ENCODE measurements at places on chromosomes 2 and 18.

DNA sequence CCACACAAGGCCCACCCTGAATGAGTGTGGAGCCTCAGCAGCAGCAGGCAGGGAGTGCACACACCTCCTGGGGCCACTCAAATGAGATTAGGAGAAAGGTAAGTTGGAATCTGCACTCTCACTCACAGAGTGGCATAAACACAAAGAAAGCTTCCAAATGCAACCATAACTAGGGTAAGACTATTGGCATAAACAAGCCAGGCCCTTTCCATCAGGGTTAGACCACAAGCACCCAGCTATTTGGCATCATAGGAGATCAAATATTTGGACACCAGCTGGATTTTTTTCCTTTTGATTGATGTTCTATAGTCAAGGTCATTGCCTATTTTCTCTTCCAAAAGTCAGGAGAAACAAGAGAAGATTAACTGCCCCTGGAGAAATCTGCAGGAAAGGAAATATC, 471.5 kb downstream of the TXNL1 start:
- DNase-seq: no peak

DNA sequence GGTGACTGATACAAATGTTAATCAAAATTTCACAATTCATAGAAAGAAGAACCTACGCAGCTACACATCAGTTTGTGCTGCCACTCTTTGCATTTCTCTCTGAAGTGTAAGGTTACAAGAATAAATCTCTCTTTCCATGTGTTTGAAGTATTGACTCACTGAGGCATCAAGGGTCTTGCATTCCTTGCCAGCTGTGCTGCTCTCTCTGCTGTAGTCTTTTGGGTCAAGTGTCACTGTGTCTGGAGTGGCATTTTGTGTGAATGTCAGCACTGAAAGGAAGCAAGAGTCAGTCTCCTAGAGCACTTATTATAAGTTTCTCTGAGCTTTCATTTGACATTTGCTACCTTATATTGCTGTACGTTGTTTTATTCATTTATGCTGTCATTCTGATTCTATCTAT, 1696.1 kb upstream of the LRRTM1 start:
- DNase-seq: no peak

DNA sequence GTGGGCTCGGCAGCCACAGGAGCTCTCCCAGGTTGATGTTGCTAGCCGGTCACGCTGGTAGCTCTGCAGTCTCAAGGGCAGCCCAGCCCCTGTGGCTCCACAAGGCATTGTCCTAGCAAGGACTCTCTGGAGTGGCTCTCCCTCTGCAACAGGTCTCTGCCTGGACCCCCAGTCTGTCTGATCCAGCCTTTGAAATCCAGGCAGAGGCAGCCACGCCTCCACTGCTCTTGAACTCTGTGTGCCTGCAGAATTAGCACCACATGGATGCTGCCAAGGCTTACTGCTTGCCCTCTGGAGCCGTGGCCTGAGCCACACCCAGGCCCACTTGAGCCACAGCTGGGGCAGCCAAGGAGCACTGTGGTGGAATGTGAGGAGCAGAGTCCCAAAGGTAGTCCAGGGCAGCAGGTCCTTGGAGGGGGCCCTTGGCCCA, 43.0 kb upstream of the FAHD2A start:
- no peak for DNase-seq

DNA sequence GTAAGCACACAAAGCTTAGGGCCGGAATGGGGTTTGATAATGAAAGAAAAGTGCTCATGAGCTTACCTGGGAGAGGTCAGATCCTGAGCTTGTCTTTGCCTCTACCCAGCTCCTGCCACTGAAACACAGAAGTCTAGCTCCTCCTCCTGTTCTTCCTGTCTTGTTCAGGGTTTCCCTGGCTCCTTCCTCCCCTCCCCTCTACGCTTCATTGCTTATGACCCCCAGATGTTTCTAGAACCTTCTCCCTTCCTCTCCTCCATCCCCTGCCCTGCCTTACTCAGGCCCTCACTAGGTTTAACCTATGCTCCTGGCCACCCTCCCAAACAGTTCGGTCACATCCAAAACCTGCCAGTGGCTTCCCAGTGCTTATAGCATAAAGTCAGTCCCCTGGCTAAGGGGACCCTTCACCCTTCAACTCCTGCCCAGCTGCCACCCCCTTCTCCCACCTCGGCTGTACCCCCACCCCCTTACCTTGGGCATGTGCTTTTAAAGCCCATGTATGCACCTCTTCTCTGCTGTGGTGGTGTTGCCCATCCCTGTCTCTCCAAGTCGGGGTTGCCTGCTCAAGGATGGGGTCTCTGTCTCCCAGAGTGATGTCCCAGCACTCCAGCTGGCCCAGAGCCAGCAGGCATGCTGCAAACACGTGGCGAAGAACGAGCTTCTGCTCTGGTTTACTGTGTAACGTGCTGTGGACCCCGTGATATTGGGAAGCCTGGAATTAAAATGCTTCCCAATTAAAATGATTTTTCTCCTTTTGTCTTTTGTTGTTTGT, 233.6 kb downstream of the TPGS2 start:
- no peak for DNase-seq

- no peak for DNase-seq
Observed at GRCh38 chr2:46716927-46717326, 198.7 kb downstream of the MCFD2 start.

DNA sequence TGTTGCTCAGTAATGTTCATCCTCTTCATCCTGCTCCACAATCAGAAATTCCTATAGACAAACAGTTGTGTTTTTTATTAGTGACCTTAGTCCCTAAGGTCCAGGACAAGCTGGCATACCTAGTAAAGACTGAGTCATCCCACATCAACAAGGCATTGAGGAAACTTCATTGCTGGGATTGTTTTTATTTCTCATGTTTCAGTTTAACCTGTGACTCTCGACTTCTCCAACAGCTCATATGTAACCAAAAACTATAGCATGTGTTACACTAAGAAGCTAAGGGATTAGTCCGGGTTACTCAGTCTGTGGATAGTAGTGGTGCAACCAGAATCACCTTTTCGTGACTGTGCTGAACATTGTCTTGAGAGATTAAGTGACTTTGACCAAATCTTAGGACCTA, 292.1 kb downstream of the RDH14 start:
- no peak for DNase-seq

DNA sequence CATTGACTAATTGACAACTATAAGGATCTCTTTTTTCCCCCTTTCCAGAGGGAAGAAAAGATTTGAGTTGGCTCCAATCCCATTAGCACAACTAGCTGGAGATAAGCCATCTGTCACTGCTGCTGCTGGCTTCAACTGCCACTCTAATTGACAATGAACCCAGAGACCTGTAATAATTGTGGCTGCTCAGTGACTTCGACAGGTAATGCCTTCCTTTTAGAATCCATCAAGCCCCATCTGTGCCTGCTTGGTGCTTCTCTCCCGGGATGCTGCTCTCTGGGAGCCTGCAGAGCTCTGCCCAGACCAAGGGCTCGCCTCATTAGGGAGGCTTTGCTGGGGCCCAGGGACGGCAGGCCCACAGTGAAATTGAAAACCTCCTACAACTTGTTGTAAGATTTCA, 376.7 kb upstream of the SOX11 start:
- no peak for DNase-seq

- DNase-seq: no peak
Observed at GRCh38 chr18:61731693-61732376, 161.0 kb downstream of the RNF152 start.

DNA sequence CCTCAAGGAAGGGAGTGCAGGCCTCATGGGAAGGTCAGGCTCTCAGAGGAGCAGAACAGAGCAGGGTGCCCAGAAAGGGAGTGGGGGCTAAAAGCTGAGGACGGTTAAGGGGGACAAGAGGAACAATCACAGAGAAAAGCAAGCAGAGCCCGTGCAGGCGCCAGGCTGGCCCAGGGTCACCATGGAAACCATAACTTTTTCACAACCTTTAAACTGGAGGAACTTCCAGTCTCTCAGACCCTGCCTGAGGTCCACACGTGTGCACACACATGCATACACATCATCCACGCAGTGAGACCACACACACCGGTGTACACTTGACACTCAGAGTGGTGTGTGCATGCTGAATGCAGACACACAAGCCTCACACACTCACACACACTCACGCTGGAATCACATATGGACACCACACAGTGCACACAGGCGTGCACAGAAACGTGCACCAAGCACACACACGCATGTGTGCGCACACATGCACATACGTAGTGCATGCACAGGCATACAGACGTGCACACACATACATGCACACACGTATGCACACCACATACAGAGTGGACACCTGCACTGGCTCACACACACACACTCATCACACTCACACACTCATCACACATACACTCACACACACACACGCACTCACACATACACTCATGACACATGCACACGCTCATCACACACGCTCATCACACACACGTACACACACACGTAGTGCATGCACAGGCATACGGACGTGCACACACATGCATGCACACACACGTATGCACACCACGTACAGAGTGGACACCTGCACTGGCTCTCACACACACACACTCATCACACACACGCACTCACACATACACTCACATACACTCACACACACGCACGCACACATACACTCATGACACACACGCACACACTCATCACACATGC, 37.2 kb upstream of the SNED1 start:
- no peak for DNase-seq

DNA sequence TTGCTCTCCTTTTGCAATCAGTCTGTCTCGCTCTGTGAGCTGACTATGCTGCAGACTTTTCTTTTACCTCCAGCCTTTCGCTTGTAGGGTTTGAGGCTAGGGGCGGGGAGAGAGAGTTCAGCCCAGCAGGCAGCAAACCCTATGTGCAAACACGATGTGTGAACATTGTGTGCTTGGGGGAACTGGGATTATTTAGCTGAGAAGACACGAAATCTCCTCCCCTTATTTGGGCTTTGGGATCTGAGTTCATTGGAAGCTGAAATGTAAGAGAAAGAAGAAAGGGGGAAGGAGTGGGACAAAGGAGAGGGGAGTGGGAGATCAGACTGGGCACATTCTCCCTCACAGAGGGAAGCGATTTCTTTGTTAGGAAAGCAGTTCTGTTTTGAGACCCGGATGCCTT, 189.6 kb upstream of the TNP1 start:
- DNase-seq: no peak

GRCh38 chr2:47165001-47165555, 10.0 kb upstream of the STPG4 start:
- no peak for DNase-seq

DNA sequence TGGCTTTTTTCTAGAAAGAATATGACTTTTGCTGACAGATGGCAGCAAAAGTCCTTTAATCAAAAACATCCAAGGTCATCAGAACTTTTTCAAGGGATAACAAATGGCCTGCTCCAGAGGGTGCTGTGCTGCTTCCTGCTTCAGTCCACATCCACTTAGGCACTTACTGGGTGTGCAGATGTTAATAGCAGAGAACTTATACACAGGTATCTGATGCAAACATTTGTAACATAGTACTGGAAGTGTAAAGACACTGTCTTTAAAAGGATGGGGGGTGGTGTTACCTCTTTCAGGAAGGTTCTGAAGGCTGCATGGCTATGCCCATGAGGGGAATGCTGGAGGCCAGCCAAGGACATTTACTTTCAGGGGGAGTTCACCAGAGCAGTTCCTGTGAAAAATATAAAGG, 5.5 kb downstream of the HOXD8 start:
- DNase-seq: no peak

- DNase-seq: no peak
Observed at GRCh38 chr2:181307203-181307991, 149.8 kb upstream of the ITGA4 start.

- DNase-seq: no peak
Observed at GRCh38 chr2:21270708-21271122, 146.9 kb downstream of the TDRD15 start.

- no peak for DNase-seq
Observed at GRCh38 chr2:144747571-144747970, 227.7 kb upstream of the ZEB2 start.

GRCh38 chr2:183678908-183679307, 554.7 kb downstream of the NUP35 start:
- no peak for DNase-seq

GRCh38 chr2:159516241-159516758, 100.0 kb downstream of the BAZ2B start:
- DNase-seq: no peak

DNA sequence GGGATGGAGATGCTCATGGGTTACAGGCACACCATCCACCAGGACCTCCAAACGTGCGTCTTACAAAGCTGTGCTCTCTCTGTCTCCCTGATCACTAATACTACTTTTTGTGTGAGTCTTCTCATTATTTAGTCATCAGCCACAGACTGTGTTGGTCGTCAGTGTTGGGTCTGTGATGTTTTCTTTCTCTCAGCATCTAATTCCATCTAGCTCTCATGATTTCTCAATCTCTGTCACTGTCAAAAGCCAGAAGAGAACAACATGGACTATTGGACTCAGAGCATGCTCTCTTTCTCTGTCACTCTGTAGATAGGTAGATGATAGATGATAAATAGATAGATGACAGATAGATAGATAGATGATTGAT, 6.0 kb upstream of the ARL4C start:
- no peak for DNase-seq

- no peak for DNase-seq
Observed at GRCh38 chr2:237967463-237967951, 693 bp downstream of the UBE2F start.

- DNase-seq: no peak
Observed at GRCh38 chr18:49904871-49905555, 91.7 kb upstream of the ACAA2 start.

DNA sequence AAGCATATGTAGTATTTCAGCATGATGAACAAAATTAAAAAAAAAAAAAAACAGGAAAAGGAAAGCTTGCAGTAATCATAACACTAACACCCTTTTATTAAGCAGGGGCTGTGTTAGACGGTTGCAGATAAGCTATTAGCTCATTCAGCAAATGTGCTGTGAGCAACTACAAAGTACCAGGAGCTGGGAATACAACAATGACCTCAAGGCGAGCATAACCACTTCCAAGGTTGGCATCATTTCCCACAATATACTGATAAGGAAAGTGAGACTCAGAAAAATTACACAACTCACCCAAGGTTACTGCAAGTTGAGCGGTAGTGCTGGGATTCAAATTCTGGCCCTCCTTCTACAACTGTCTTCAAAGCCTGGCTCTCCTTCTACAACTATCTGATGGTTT, 38.2 kb upstream of the ACTR3 start:
- no peak for DNase-seq

- no peak for DNase-seq
Observed at GRCh38 chr2:211128287-211128686, 571.9 kb downstream of the CPS1 start.

DNA sequence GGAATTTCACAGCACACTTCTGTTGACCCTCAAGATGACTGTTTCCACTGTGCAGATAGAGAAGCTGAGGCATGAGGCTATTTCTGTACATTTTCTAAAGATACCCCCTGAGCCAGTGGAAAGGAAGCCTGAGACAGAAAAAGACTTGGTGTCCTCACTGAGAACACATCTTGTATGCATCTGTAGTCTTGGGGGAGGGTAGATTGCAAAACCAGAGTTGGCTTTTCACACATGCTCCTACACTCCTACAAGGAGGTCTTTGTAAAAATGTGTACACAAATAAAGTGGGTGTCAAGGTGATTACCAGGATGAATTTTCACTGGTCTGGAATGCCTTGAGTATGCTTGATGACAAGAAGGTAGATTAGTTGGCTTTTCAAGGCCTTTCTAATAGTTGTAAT, 98.0 kb downstream of the KCTD18 start:
- DNase-seq: no peak

- DNase-seq: no peak
Observed at GRCh38 chr2:8119782-8120505, 561.9 kb upstream of the ID2 start.
